Aorta (tissue), 5 donors: ENCODE measurements at places on chromosomes 5 and 9. TPM values are rescaled to one million over a fixed set of nuclear protein-coding genes. Genes with fewer than 3 reads are reported as not detected.

DNA sequence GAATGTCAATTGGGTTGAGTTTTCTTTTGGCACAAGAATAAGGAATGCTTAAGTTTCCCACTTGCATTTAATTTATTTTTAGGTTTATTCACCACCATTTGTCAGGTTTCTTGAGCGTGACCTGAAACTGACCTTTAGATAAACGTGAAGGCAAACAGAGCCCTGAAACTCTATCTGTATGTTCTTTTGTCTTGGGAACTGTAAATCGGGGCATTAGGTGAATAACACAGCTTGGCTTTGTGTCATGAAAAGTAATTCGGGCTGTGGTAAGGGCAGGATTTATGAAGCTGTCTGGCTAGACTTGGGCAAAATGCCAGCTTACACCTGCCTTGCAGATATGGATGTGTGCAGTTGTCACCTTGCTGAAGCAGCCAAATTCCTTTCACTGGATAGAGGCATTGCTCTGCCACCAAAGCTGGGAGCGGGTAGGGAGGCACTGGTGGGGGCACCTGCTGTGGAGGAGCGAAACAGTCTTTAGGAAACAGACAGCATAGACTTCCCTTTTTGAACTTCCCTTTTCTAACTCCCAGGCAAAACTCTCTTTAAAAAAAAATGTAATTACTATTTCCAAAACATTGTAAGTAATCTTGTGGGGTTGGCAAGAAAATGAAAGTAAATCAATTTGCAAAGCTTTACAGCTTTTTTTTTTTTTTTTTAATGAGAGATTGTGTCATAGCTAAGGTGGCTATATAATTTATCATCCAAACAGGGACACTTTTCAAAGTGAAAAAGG is 545.2 kb downstream of the CSNK1G3 start:
- H3K27me3 ChIP-seq, result no peaks in the 10 kb centered on the region
- no peaks in the 10 kb centered on the region for H3K36me3 ChIP-seq
- H3K4me3 ChIP-seq, result no peak overlapping the region
- peaks cover 7% of the 10 kb centered on the region for H3K4me1 ChIP-seq

GRCh38 chr9:124776954-124777648 is at the start of gene OLFML2A:
Gene OLFML2A (plus strand): TSS chr9:124777133. CDS start chr9:124777271, 138 bp downstream.
- H3K36me3 ChIP-seq, result no peaks in the 10 kb centered on the region
- H3K4me3 ChIP-seq, result no peak within 1 kb of the TSS
- H3K4me1 ChIP-seq, result no peaks in the 10 kb centered on the region

- H3K4me3 ChIP-seq, result no peak within 1 kb of the TSS
- no peak within 1 kb of the TSS for H3K27ac ChIP-seq
- no peaks in the 10 kb centered on the region for H3K36me3 ChIP-seq
- DNase-seq, result no peak
- H3K4me1 ChIP-seq, result no peaks in the 10 kb centered on the region
Observed at GRCh38 chr9:87882627-87883026, at the start of gene SPATA31E1. Gene SPATA31E1 (plus strand): TSS chr9:87882877. CDS start chr9:87882892, 15 bp downstream.

GRCh38 chr5:89053547-89053946 is 170.6 kb upstream of the MEF2C start:
- H3K27me3 ChIP-seq, result no peaks in the 10 kb centered on the region
- no peaks in the 10 kb centered on the region for H3K4me1 ChIP-seq
- peaks cover 5% of the 10 kb centered on the region for H3K36me3 ChIP-seq
- DNase-seq, result no peak

DNA sequence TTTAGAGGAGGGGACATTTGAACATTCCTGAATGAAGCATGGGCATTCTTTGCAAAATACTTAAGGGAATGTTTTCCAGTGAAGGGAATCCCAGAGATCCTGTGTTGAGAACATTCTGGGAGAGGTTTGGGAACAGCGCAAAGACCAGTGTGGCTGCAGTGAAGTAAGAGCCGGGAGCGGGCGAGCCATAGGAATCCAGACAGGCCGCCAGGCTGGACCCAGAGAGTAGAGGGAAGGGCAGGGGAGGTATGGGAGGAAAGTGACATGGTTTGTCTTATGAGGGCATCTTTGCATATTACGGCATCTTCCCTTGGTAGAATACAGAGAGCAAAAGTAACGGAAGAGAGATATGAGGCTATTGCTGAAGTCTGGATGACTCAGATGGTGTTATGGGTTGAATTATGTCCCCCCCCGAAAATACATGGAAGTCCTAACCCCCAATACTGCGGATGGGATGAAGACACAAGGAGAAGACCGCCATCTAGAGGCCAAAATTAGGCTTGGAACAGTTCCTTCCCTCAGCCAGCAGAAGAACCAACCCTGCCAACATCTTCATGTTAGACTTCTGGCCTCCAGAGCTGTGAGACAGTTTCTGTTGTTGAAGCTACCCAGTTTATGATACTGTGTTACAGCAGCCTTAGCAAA is 268.2 kb downstream of the MAST4 start:
- H3K36me3 ChIP-seq, result no peaks in the 10 kb centered on the region
- H3K4me3 ChIP-seq, result no peak overlapping the region
- no peaks in the 10 kb centered on the region for H3K27me3 ChIP-seq
- no peaks in the 10 kb centered on the region for H3K4me1 ChIP-seq

DNA sequence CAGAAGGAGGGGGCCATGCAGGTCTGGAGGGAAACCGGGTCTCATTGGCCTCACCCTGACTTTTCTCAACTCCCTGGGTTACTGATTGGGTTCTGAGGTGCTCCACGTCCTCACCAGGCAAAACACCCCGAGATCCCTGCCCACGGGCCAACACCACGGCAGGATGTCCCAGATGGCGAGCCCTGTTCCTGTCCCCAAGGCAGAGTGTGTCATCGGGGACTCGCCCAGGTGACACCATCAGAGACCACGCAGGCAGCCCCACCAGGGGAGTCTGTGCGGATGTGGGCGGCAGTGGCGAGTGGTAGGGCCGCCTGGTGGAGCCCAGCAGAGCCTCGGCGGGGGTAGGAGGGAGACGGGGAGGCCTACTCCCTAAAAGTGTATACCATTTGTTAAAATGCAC is 59.0 kb upstream of the UBAC1 start:
- H3K27me3 ChIP-seq, result no peaks in the 10 kb centered on the region
- DNase-seq, result no peak
- no peaks in the 10 kb centered on the region for H3K36me3 ChIP-seq
- H3K4me3 ChIP-seq, result no peak overlapping the region
- H3K27ac ChIP-seq, result no peak overlapping the region
- H3K4me1 ChIP-seq, result no peaks in the 10 kb centered on the region

DNA sequence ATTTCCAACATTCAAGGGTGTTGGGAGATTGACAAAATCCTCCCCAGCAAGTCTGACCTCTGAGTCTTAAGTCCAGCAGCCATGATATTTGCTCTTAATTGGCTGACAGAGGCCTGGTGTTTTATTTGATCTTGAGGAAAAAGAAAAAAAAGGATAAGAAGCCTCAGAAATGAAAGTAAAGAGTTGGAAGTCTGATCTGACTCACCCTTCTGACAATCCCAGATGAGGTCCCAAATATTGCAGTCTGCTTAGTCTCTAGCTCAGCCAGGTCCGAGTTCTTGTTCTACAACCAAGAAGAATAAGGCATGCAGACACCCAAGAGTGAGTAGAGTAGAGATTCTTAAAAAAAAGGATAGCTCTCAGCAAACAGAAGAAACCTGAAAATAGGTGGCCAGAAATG is 632.5 kb upstream of the ST8SIA4 start:
- H3K4me3 ChIP-seq, result no peak overlapping the region
- no peak for DNase-seq
- no peaks in the 10 kb centered on the region for H3K4me1 ChIP-seq
- no peak overlapping the region for H3K27ac ChIP-seq
- H3K36me3 ChIP-seq, result no peaks in the 10 kb centered on the region

DNA sequence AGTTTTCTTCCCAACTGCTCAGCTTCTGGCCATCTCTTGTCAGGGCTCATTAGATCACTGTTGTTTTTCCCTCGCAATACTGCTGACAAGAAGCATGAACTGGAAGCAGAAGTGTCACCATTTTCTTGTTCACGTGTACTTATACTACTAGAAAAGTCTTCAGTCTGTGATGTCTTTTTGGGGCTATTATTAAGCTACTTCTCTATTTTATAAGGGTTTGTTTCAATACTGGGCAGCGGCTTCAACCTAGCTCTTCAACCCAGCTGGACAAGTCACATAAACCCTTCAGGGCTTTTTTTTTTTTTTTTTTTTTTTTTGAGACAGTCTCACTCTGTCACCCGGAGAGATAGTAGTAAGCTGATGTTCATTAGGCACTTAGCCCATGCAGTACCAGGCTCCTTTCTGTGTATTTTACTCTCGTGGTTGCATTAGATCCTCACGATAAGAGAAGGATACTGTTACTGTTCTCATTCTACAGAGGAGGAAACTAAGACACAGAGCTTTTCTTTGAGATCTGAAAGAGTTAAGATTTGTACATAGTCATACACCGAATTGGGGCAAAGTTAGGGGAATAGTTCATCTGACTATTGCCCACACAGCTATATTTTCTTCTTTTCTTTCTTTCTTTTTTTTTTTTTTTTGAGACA is 20.5 kb downstream of the RAPGEF1 start:
- no peaks in the 10 kb centered on the region for H3K4me1 ChIP-seq
- no peaks in the 10 kb centered on the region for H3K27me3 ChIP-seq
- no peaks in the 10 kb centered on the region for H3K36me3 ChIP-seq
- no peak overlapping the region for H3K4me3 ChIP-seq
- no peak overlapping the region for H3K27ac ChIP-seq

- peaks cover 5% of the 10 kb centered on the region for H3K36me3 ChIP-seq
- peak overlapping the region; percentile 31 for H3K4me3 ChIP-seq
- H3K27me3 ChIP-seq, result no peaks in the 10 kb centered on the region
- H3K4me1 ChIP-seq, result peaks cover 2% of the 10 kb centered on the region
Observed at GRCh38 chr9:125241863-125242739, 958 bp upstream of the HSPA5 start.

- H3K4me1 ChIP-seq, result no peaks in the 10 kb centered on the region
- DNase-seq, result no peak
- H3K27me3 ChIP-seq, result no peaks in the 10 kb centered on the region
- no peaks in the 10 kb centered on the region for H3K36me3 ChIP-seq
Observed at GRCh38 chr5:137604348-137605095, 105.4 kb upstream of the SPOCK1 start.

SRP19 gene
- total RNA-seq, result 40.1 TPM

FGF10 gene
- total RNA-seq, result 11.3 TPM

THBS4 gene
- total RNA-seq, result 23.6 TPM

PFN3 gene
- total RNA-seq, result not detected

DDX4 gene
- total RNA-seq, result not detected

LHX6 gene
- total RNA-seq, result 12.2 TPM

CWC27 gene
- 20.7 TPM for total RNA-seq

C5 gene
- total RNA-seq, result 5.7 TPM

LMBRD2 gene
- 16.3 TPM for total RNA-seq

TMC1 gene
- 2.9 TPM for total RNA-seq
